ENCODE measurements at places on chromosomes 2 and 18. TPM values are rescaled to one million over a fixed set of nuclear protein-coding genes. Genes with fewer than 3 reads are reported as not detected.

DNA sequence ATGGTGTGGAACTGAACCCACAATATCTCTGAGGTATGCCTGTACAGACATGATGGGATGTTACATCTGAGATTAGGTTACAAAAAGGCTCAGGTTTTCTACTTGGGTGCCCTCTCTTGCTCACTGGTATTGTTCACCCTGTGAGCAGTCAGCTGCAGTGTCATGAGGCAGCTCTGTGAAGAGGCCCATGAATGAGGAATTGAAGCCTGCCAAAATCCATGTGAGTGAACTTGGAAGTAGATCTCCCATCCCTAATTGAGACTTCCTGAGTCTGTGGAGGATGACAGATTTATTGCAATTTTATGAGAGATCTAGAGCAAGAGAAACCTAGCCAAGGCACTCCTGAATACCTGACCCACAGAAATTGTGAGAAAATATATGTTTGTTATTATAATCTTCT lies 404.9 kb upstream of the ZEB2 start:
- no peak for ATAC-seq

DNA sequence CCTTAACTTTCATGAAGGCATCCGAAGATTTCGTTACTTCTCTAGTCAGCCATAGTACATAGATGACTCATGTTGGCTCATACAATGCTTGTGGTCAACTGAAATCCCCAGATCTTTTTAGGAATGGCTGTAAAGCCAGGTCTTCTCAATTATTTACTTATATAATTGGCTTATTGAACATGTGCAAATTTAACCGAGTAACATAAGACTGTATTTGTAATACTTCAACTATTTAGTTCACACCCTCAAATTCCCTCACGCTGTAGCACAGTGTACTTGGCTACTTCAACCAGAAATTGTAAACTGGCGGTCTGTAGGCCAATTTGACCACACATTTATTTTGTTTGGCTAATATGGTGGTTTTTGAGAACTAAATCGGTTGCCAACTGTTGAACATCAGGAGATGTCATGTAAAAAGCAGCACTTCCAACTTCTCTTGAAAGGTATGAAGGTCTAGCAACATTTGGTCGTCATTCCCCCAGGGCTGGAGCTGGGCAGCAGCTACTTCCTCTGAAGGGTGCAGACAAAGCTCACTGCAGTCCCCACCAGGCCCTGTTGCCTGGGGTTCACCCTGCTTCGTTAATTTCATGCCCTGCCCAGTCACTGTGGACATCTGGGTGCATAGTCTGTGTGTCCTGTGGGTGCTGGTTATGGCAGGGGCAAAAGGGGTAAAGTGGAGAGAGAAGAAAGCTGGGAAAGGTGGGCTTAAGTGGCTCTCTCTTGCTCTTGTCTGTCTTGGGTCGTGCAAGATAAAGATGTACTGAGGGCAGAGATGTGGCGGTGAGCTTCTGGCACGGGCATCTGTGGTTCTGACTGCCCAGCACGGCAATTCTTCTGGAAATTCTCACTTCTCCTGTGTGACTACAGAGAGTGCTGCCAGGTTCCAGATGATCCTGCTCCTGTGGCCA lies 3.2 kb upstream of the SH3RF3 start:
- ATAC-seq: no peak

DNA sequence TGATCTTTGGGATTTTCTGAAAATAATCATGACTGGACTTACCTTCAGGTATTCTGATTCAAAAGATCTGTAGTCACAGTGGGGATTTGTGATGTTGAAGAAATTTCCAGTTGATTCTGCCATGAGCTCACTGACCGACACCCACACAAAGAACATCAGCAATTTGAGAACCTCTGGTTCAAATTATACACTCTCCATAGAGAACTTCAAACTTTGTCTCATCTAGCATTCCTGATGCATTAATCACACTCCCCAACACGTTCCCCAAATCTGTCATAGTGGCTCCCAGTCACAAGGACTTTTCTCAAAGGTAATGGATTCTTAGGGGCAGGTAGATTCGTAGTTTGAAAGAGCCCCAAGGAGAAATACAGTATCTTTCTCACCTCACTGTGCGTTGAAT lies 584.3 kb downstream of the FBXO15 start:
- ATAC-seq: no peak

GRCh38 chr18:79910563-79911343 lies 40.7 kb downstream of the SLC66A2 start:
- ATAC-seq: no peak

The CD8B gene
- total RNA-seq: not detected
